ENCODE measurements at places on chromosomes 6 and 20. TPM values are rescaled to one million over a fixed set of nuclear protein-coding genes. Genes with fewer than 3 reads are reported as not detected.

DNA sequence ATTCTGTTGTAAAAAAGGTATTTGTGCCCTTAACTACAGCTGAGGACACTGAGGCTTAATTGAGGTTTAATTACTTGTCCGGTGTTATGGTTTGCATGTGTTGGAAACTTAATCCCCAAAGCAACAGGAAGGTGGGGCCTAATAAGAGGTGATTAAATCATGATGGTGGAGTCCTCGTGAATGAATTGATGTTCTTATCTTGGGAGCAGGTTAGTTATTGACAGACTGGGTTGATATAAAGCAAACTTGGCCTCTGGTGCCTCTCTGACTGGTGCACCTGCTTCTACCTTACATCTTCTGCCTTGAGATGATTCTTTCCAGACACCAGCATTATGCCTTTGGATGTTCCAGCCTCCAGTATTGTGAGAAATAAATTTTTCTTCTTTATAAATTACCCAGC is 306.5 kb upstream of the HS3ST5 start:
- no peaks in the 10 kb centered on the region for H3K27me3 ChIP-seq
- no peak overlapping the region for H3K27ac ChIP-seq
- H3K4me1 ChIP-seq: no peaks in the 10 kb centered on the region
- H3K36me3 ChIP-seq: no peaks in the 10 kb centered on the region
- no peak overlapping the region for H3K4me3 ChIP-seq

GRCh38 chr6:136127873-136128272 is 122.2 kb downstream of the MTFR2 start:
- DNase-seq: no peak
- H3K4me3 ChIP-seq: no peak overlapping the region
- no peaks in the 10 kb centered on the region for H3K36me3 ChIP-seq
- no peak overlapping the region for H3K27ac ChIP-seq
- peaks cover 2% of the 10 kb centered on the region for H3K27me3 ChIP-seq

DNA sequence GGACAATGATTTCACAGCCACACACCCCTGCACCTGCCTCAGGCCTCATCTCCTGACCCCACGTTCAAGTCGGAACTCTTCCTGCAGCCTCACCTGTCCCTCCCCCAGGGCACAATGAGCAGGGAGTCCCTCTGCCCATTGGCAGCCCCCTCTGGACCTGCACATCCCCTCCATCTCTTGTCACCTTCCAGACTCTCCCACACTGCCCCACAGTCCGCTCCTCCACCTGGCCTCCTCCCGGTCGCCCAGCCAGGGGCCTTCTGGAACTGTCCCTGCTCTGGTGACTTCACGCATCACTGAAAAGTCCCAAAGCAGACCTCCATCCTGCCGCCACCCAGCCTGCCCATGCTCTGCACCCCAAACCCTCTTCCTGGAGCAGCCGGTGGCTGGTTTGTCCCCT is 4.7 kb downstream of the CTSZ start:
- peaks cover 3% of the 10 kb centered on the region for H3K36me3 ChIP-seq
- peaks cover 12% of the 10 kb centered on the region for H3K4me1 ChIP-seq
- no peak for DNase-seq
- H3K27me3 ChIP-seq: peaks cover 5% of the 10 kb centered on the region
- no peak overlapping the region for H3K4me3 ChIP-seq

- peaks cover 23% of the 10 kb centered on the region for H3K36me3 ChIP-seq
- DNase-seq: no peak
- no peak overlapping the region for H3K4me3 ChIP-seq
- H3K4me1 ChIP-seq: peaks cover 9% of the 10 kb centered on the region
- no peaks in the 10 kb centered on the region for H3K27me3 ChIP-seq
- H3K27ac ChIP-seq: no peak overlapping the region
Measured at GRCh38 chr20:9146649-9147048, 77.8 kb downstream of the PLCB4 start.

SLC22A2 gene
- 0.44 TPM for total RNA-seq

PHACTR3 gene
- total RNA-seq: 0.30 TPM
